ENCODE measurements at places on chromosomes 4 and X.
A peak's percentile ranks its signal among the peaks of the same experiment; 100 is the strongest.

DNA sequence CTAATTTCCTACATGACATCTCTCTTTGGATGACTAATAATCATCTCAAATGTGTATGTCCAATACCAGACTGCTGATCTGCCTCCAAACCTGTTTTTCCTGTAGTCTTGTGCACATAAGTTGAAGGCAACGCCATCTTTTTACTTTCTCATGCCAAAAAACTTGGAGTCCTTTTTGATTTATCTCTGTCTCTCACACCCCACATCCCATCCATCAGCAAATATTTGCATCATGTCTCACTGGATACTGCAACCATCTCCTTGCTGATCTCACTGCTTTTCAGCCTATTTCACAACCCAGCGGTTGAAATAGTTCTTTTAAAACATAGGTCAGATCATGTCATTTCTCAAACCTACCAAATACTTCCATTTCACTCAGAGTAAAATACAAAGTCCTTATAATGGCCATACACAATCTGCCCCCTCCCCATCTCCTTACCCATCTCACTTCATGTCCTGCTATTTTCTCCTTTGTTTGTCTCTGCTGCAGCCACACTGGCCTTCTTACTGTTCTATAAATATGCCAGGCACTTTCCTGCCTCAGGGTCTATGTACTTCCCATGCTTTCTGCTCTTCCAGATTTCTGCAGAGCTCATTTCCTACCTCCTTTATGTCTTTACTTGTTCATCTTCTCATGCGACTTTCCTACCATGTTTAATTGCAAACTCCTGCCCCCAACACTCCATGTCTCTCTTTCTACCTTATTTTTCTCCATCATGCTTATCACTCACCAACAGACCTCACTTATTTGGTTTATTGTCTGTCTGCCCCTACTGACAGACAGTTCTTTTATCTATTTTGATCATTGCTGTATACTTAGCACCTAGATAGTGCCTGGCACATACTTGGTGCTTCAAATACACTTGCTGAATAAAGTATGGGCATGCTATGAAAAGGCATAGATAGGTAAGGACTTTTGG is 98.8 kb downstream of the ANXA3 start:
- peak; percentile 29 for DNase-seq

DNA sequence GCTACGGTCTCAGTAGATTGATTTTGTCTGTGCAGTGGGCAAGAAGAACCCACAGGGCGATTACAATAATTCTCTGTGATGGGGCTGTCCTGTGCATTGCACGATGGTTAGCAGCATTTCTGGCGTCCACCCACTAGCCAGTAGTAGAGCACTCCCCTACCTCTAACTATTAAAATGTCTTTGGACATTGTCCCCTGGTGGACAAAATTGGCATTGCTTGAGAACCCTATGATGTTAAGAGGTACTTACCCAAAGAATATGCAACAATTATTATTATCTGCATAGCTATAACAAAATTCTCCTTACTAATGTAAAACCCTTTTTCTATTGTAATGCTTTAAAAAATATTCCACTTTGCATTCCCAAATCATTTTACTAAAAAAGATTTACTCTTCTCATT is 109.5 kb upstream of the VCX3A start:
- no peak for DNase-seq

GRCh38 chr4:40228497-40229365 is 31.9 kb downstream of the RHOH start:
- no peak for DNase-seq

DNA sequence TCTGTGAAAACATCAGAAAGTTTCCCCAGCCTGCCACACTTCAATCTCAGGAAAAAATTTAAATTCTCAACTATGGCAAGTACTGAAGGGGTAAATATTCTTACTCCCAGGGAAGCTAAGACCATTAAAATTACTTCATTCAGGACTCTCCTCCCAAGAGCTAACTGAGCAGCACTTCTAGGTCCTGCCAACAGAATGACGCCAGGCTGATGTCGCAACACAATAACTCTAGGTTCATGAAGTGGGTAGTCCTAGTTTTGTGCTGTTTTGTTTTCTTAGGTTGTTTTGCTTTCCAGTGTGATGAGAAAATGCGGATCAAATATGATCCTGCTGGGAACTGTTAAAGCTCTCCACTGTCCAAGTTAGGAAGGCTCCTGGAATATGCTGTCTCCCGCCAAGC is 180.0 kb downstream of the NKX6-1 start:
- no peak for DNase-seq

DNA sequence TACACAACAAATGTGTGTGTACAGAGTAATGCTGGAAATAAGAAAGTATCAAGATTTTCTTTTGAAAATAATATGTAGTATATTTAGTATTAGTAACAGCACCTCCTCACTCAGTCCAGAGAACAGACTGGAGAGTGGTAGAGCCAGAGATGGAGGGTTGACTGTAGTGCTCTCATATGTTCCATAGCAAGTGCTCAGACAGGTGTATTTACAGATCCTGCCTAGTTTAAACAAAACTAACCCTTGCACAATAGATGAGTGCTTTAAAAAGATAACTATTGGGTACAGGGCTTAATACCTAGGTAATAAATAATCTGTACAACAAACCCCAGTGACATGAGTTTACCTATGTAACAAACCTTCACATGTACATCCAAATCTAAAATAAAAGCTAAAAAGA is 381.0 kb upstream of the EMCN start:
- DNase-seq = no peak

GRCh38 chr4:119299741-119300100 is 22.2 kb downstream of the FABP2 start:
- no peak for DNase-seq

- no peak for DNase-seq
Measured at GRCh38 chr4:10333942-10334341, 123.3 kb downstream of the ZNF518B start.

GRCh38 chr4:185167234-185167633 is 24.2 kb downstream of the SLC25A4 start:
- DNase-seq = no peak

GRCh38 chr4:89217604-89218003 is 90.0 kb downstream of the GPRIN3 start:
- no peak for DNase-seq

DNA sequence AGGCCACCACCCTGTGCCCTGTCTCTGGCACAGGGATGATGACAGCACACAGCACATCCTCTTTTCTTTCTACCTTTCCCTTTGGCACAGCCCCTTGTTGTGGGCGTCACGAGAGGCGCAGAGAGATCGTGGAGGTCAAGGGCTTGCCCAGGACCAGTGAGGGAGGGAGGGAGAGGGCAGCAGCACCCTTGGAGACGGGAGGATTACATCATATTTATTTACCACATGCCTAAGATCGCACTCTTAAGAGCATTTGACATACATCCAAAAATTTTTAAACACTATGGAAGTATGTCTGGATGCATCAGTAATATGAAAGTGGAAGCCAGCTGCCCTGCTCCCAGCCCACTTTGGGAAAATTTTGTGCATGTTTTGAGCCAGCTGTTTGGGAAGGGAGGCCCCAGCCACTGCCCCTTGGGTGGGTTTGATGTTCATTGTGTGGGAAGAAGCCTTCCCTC is 12.7 kb downstream of the WFS1 start:
- no peak for DNase-seq

GRCh38 chr4:110540581-110540980 is 64.6 kb downstream of the ENPEP start:
- DNase-seq = no peak

DNA sequence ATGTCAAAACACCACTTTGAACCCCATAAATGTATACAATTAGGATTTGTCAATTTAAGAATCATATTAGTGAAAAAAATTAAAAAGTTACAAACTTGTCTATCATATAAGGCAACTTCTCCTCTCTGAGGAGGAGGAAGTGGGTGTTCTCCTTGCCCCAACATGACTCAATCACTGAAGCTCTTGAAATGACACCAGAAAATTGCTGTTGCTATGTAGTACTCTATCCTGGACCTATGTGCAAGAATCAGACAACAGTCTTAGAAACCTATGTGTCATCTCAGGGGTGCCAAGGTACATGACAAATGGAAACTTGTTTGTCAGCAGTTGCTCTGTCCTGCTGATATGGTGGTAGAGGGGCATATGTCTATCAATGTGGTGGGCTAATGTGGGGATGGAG is 47.7 kb downstream of the HMGB3 start:
- DNase-seq = no peak
